ENCODE measurements at places on chromosomes 1 and 21.

DNA sequence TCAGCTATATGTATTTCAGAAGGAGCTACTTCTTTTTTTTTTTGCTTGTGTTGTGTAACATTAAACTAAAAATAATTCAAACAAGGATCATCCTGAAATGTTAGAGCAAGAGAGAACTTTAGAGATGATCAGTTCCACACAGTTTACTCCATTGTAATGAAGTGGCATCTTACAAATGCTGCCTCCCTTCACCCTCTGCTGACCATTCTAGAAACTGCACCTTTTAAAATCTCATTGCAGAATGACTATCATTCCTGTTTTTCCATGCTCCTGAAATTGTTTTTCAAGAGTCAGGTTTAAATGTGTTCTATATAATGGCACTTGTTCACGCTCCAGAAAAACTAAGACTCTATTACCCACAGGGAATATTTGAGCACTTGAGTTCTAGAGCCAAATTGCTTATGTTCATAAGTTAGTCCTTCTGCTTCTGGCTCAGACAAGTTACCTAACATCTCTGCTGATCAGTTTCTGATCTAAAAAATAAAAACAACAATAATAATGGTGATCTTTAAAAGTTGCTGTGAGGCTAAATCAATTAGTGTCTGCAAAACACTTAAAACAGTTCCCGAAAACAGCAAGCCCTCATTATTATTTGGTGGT lies 21.5 kb upstream of the SLC44A5 start:
- DNase-seq, result no peak

DNA sequence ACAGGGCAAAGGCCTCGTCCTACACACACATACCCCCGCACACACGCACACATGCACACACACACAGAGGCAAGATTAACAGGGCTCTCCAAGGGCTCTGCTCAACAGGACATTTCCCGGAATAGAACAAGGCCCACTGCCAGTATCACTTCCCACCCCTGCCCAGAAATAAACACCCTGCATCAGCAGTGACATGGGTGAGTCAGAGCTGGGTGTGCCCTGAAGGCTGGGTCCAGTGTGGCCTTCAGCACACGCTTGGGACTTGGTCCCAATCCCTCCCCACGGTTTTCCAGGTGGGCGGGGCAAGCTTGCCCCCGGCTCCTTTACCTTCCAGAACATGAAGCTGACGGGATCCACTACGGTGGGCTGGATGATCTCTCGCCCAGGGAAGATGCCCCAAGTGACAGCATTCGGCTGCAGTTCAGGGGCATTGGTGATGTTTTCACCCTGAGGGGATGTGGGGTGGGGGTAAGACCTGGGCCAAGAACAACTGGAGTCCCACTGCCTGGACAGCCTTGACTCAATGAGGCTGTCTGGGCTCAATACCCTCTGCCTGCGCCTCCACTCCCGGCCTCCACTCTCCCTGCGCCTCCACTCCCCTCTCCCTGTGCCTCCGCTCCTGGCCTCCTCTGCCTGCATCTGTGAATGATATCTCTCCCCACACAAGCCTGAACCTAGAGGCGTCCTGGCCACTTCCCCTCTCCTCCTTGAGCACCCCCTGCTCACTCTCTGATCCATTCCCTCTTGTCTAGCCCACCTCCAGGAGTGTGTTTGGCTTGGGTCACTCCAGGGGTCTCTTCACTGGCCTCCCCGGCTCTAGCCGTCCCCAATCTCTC lies 14.7 kb downstream of the MTHFR start:
- DNase-seq, result peak; percentile 84

- DNase-seq, result no peak
These were observed 22.1 kb downstream of the PADI2 start for GRCh38 chr1:17097147-17097546.

GRCh38 chr1:33326785-33327184 lies 5.9 kb upstream of the A3GALT2 start:
- DNase-seq, result no peak

GRCh38 chr1:116409751-116410191 lies 36.7 kb downstream of the ATP1A1 start:
- DNase-seq, result no peak

GRCh38 chr1:177561436-177561835 lies 390.7 kb downstream of the BRINP2 start:
- DNase-seq, result no peak

DNA sequence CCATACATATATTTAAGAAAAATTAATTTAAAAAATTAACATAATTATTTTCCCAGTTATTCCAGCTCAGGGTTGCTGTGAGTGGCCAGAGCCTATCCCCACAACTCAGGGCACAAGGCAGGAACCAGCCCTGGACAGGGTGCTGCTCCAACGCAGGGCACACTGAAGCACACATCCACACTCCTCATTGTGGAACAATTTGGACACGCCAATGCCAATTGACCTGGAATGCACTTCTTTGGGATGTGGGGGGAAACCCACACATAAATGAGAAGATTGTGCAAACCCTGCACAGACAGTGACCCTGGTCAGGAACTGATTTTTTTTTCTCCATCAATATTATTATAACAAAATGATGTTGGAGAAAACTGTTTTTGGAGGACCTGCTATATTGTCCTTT lies 23.4 kb downstream of the SAMSN1 start:
- DNase-seq, result no peak

DNA sequence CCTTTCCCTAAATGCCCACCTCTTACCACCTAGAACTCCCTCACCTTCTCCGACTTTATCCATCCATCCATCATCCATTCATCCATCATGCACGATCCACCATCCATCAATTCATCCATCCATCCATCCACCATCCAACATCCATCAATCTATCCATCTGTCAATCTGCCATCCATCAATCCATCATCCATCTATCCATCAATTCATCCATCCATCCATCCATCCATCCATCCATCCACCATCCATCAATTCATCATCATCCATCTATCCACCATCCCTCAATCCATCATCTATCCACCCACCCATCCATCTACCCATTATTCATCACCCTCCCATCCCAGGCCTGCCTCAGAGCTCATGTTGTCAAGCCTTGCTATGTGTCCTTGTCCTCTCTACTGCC lies 34.5 kb downstream of the WNT3A start:
- DNase-seq, result no peak

- no peak for DNase-seq
These were observed 361.5 kb upstream of the ZP4 start for GRCh38 chr1:238252033-238252802.

GRCh38 chr1:233016798-233017197 lies 66.4 kb downstream of the NTPCR start:
- no peak for DNase-seq

DNA sequence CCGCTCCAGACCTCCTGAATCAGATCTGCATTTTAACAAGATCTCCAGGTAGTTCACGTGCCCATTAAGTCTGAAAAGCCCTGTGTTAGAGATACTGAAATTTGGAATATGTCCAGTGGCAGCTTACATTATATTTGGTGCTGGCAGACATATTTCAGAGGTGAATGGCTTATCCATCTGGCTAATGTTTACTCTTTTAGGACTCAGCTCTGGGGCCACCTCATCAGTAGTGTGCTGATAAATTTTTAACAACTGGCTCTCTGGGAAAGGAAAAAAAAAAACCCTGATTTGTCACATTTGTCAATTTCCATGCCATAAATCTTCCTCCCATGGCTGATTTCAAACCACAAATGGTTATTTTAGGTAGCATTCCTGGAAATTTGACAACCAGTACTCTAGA lies 25.3 kb upstream of the SYT6 start:
- no peak for DNase-seq

DNA sequence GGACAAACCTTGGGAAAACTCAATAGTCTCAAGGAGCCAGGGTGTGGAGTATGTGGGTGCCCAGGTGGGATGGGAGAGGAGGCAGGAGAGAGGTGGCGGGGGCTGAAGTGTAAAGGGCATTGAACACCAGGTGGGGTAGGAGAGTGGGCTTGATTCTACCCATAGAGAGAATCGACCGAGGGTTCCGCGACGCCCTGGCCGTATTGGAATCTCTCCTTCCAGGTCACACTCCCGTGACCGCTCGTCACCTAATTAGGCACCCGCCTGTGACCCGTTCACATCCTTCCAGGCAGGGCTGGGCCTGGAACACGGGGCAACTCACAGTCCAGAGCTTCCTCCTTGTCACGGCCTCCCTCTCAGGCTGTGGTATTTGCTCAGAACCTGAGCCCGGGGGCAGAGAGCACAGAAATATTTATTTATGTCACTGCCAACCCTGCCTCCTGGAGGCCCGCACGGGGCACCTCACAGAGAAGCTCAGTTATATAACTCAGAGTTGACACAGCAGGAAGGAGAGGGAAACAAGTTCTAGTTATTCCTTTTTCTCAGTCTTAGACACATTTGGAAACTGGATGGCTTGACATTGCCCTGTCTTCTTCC lies 12.0 kb downstream of the NCMAP start:
- peak; percentile 4 for DNase-seq

GRCh38 chr21:36104317-36105300 lies 30.3 kb upstream of the CBR3 start:
- DNase-seq, result peak; percentile 34
